ENCODE measurements at places on chromosomes 12 and 14. TPM values are rescaled to one million over a fixed set of nuclear protein-coding genes. Genes with fewer than 3 reads are reported as not detected.
A peak's percentile ranks its signal among the peaks of the same experiment; 100 is the strongest.

GRCh38 chr12:117552971-117553370, 191.5 kb upstream of the NOS1 start:
- no peaks in the 10 kb centered on the region for H3K36me3 ChIP-seq
- no peak overlapping the region for H3K4me3 ChIP-seq
- no peak overlapping the region for H3K27ac ChIP-seq
- no peaks in the 10 kb centered on the region for H3K4me1 ChIP-seq

The INHBE gene
- total RNA-seq = 1.7 TPM

DNA sequence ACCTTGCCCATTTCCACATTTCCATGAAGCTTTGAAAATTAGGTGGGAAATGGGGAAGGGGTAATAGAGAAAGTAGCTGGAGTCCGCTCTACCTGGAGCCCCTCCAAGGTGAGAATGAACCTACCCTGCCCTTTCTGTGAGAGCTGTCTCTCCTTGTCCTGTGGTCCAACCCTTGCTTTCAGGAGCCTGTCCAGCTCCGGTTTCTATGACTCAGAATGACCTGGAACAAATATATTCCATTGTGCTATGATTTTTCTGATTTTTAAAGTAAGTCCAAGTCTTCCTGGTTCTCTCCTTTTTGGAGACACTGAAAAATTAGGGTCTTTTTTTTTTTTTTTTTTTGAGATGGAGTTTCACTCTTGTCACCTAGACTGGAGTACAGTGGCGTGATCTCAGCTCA, 89.1 kb upstream of the VASH1 start:
- no peak overlapping the region for H3K27ac ChIP-seq
- no peak overlapping the region for H3K4me3 ChIP-seq
- peaks cover 10% of the 10 kb centered on the region for H3K27me3 ChIP-seq
- no peaks in the 10 kb centered on the region for H3K36me3 ChIP-seq
- DNase-seq = no peak

GRCh38 chr14:75547552-75548250, 25.4 kb downstream of the BATF start:
- no peak for DNase-seq
- H3K27ac ChIP-seq = no peak overlapping the region
- peaks cover 21% of the 10 kb centered on the region for H3K36me3 ChIP-seq

- peaks cover 16% of the 10 kb centered on the region for H3K36me3 ChIP-seq
- H3K4me3 ChIP-seq = peak overlapping the region; percentile 92
- H3K4me1 ChIP-seq = peaks cover 26% of the 10 kb centered on the region
- H3K27me3 ChIP-seq = no peaks in the 10 kb centered on the region
These were observed 770 bp downstream of the ABHD4 start for GRCh38 chr14:22598896-22599244.

- H3K36me3 ChIP-seq = peaks cover 67% of the 10 kb centered on the region
- peaks cover 63% of the 10 kb centered on the region for H3K4me1 ChIP-seq
- DNase-seq = no peak
- H3K27me3 ChIP-seq = no peaks in the 10 kb centered on the region
These were observed 6.6 kb upstream of the SMIM10L1 start for GRCh38 chr12:11164384-11164783.

The SYNE2 gene
- total RNA-seq = 29.0 TPM

The HRK gene
- total RNA-seq = not detected

DNA sequence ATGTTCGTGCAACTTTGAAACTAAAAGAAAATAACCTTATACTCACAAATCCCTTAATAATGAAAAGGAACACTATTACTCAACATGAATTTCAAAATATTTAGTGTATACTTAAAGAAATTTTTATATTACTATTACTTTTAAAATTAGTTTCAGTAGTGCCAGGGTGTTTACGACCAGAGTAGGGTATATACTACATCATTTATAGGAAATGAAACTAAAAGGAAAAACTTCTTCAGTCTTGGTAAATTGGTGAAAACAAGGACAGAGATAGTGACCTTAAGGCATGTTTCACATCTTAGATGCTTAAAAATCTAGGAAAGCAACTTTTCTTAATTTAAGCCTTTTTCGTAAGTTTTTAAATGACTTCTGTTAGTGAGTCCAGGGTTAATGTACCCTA, 4.5 kb downstream of the USP15 start:
- peak overlapping the region; percentile 93 for H3K27ac ChIP-seq
- peak overlapping the region; percentile 83 for H3K4me3 ChIP-seq
- DNase-seq = no peak
- H3K27me3 ChIP-seq = no peaks in the 10 kb centered on the region
- H3K36me3 ChIP-seq = peaks cover 39% of the 10 kb centered on the region

- no peak overlapping the region for H3K4me3 ChIP-seq
- H3K27ac ChIP-seq = no peak overlapping the region
- no peak for DNase-seq
These were observed 21.5 kb downstream of the SCARB1 start for GRCh38 chr12:124842073-124842749.

- H3K36me3 ChIP-seq = no peaks in the 10 kb centered on the region
- no peak overlapping the region for H3K27ac ChIP-seq
- H3K4me3 ChIP-seq = no peak overlapping the region
- DNase-seq = no peak
- no peaks in the 10 kb centered on the region for H3K27me3 ChIP-seq
These were observed 83.7 kb downstream of the TMTC3 start for GRCh38 chr12:88225776-88226175.

DNA sequence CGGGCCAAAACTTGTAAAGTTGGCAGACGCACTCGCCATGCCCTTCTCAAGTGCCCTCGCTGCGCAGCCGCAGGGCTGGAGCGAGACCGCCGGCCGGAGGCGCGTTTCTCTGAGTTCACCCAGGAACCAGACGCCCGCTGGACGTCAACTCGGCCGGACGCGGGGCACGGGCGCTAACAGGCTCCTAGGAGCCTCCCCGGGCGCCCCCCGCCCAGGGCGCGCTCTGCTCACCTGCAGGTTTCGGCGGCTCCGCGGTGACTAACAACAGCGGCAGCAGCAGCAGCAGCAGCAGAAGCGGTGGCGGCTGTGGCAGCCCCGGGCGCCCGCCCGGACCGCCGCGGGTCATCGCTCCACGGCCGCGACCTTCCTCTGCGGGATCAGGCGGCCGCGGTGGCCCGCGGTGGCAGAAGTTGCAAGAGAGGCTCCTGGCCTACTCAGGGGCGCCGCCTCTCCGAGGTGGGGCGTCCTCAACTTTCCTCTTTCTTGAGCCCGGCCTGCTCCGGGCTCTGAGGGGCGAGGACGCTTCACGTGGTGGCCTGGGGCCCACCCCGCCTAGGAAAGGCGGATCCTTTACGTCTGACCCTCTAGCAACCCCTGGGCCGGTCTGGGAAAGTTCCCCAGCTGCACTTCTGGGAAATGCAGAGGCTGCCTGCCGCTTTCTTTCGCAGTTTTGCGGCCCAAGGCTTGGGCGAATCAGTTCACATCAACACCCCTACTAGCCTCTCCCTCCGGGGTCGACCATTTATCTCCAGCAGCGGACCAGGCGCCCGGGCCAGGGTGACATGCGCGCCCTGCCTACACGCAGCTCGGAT, at the start of gene PLBD1:
PLBD1 (minus strand) TSS at position 533 of the 812 bp plus-strand sequence; CDS start at position 346, 187 bp downstream.
- peaks cover 30% of the 10 kb centered on the region for H3K27me3 ChIP-seq
- H3K4me3 ChIP-seq = peak within 1 kb of the TSS; percentile 31
- H3K36me3 ChIP-seq = no peaks in the 10 kb centered on the region
- peak; percentile 36 for DNase-seq

- no peak for DNase-seq
- peaks cover 3% of the 10 kb centered on the region for H3K36me3 ChIP-seq
- H3K27ac ChIP-seq = no peak overlapping the region
- no peak overlapping the region for H3K4me3 ChIP-seq
- H3K27me3 ChIP-seq = peaks cover 93% of the 10 kb centered on the region
These were observed 1.6 kb upstream of the PAX9 start for GRCh38 chr14:36659822-36660735.

DNA sequence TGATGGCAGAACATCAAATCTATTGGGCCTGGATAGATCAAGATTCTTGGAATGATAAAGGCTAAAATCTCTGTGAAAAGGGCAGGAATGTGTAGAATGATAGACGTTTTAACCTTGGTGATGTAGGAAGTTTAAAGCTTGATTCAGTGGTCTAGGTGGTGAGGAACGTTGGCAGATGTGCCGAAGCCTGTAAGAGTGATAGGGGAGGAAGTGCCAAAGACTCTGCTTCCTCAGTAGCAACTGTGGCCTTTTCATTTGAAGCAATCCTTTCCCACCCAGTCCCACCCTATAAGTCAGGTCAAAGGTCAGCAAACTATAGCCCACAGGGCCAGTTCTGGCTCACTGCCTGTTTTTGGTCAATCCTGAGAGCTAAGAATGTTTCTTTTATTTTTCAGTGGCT, 62.2 kb downstream of the MBIP start:
- peaks cover 4% of the 10 kb centered on the region for H3K27me3 ChIP-seq
- DNase-seq = no peak
- H3K4me3 ChIP-seq = no peak overlapping the region
- H3K4me1 ChIP-seq = no peaks in the 10 kb centered on the region
- no peaks in the 10 kb centered on the region for H3K36me3 ChIP-seq

The HSPB8 gene
- not detected for total RNA-seq

The HVCN1 gene
- total RNA-seq = 23.0 TPM

DNA sequence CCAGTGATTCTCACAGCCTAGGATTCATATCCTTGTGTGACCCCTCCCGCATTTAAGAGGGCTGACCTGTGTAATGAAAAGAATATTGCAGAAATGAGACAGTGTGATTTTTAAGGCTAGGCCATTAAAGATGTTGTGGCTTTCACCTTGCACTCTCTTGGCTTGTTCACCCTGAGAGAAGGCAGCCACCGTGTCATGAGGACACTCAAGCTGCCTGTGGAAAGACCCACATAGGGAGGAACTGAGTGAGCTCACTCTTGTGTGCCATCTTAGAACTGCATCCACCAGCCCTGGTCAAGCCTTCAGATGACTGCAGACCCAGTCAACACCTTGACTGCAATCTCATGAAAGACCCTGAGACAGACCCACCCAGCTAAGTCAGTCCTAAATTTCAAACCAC, 46.3 kb upstream of the TMPO start:
- H3K4me1 ChIP-seq = peaks cover 4% of the 10 kb centered on the region
- H3K27me3 ChIP-seq = peaks cover 7% of the 10 kb centered on the region
- H3K4me3 ChIP-seq = no peak overlapping the region
- no peaks in the 10 kb centered on the region for H3K36me3 ChIP-seq
